ENCODE measurements at places on chromosomes 13 and 19.

GRCh38 chr19:49801966-49802661, 11.0 kb downstream of the FUZ start:
- DNase-seq: peak; percentile 24

- no peak for DNase-seq
These were observed 225.7 kb downstream of the ENOX1 start for GRCh38 chr13:43561081-43561480.

- DNase-seq: no peak
These were observed 66.7 kb downstream of the SIPA1L3 start for GRCh38 chr19:37973666-37974065.

DNA sequence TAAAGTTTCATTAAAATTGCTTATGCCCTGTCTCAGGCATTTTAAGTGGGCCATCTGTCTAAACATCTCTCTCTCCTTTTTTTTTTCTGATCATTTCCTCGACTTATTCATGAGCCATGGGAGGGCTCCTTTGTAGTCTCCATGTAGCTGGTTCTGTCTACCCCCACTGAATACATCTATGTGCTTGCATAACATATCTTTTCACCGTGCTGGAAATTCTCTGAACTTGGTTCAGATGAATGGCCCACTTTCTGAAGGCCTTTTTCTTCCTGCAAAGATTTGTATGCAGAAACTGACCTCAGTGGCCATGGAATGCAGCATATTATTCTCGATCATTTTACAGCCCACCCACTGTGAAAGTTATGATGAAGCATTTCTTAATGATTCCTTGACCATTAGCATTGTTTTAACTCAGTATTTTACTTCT, 225.3 kb downstream of the GGACT start:
- no peak for DNase-seq

DNA sequence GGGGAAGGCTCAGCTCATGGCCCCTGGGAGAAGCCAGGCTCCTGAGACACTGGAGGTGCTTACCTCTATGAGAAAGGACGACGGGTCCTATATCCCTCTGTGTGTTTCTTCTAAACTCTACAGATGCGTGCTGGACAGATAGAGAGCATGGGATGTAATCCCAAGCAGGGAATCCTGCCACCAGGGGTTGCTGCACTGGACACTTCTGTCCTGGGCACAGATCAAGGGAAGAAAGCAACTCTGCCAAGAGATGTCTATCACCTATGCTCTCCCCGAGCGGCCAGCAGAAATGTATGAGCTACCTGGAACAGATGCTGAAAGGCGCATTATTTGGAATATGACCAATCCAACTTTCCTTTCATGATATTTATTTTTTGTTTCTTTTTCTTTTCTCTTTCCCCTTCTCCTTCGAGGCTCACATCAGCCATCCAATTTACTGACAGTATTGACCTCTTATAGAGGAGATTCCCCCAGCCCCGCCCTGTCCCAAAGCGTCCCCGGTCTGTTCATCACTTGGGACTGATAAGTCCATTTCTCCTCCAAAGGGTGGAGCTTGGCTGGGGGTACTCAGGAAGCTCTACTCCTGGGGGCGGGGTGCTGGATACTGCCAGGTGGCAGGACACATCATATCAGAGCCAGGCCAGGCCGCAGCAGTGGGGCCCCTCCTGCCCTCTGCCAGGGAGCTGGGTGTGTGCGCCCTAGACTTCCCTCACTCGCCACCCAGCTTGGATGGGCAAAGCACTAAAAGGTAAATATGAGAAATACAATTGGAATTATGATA, 34.2 kb downstream of the TSHZ3 start:
- DNase-seq: no peak

GRCh38 chr13:92175330-92175729, 776.9 kb downstream of the GPC5 start:
- DNase-seq: peak; percentile 18

DNA sequence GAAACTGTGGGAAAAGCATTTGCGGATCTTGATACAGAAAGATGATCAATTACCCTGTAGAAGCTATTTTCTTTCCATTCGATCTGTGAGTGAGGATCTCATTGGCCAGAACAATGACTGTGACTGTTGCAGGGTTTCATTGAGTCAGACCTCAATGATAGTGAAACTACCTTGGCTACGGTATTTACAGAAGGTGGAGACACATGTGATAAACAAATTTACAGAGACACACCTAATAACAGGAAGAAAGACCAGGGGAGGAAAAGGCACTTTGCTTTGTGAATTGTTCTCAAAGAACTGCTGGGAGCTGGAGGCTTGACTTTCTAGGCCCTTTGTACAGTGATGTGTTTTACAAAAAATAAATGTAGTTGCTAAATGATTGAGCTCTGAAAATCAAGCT, 19.9 kb upstream of the ARGLU1 start:
- no peak for DNase-seq

- no peak for DNase-seq
These were observed 3.5 kb downstream of the CEACAM4 start for GRCh38 chr19:41623360-41623759.

- DNase-seq: no peak
These were observed 13.8 kb upstream of the ZNF724 start for GRCh38 chr19:23263870-23264590.

DNA sequence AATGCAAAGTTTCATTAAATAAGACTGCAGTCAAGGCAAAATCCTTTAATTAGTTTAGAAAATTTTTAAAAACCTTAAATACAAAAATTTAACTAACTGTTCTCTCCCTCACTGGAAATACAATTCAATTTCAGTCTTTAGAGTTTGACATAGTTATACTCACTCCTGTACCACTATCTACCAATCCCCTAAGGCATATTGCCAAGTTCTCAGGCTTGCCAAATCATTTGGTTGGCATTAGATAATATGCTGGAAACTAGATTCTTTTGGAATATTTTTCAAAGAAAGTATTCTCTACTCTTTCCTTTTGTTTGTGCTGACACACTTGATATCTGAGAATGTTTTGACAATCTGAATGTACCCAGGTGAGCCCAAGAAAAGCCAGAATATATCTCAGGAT, 77.2 kb downstream of the TSC22D1 start:
- DNase-seq: no peak

GRCh38 chr19:38617283-38617763, 430 bp downstream of the MAP4K1 start:
- DNase-seq: no peak

DNA sequence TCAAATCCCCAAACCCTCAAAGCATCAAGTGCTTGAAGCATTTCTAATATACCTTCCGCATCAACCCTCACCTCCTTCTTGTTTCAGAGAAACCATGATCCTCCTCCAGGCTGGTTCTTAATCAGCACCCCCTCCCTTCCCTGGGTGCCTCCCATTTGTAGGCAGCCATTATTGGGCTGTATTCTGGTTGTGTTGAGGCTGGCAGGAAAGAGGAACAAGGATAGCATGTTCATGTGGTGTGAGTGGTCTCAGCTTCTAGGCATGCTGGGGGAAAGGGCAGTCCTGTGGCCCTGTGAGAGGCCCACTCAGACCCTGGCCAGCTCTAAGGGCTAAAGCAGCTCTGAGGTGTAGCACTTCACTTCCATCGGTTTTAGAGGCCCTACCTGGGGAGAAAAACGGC, 18.9 kb upstream of the TRIM13 start:
- no peak for DNase-seq

DNA sequence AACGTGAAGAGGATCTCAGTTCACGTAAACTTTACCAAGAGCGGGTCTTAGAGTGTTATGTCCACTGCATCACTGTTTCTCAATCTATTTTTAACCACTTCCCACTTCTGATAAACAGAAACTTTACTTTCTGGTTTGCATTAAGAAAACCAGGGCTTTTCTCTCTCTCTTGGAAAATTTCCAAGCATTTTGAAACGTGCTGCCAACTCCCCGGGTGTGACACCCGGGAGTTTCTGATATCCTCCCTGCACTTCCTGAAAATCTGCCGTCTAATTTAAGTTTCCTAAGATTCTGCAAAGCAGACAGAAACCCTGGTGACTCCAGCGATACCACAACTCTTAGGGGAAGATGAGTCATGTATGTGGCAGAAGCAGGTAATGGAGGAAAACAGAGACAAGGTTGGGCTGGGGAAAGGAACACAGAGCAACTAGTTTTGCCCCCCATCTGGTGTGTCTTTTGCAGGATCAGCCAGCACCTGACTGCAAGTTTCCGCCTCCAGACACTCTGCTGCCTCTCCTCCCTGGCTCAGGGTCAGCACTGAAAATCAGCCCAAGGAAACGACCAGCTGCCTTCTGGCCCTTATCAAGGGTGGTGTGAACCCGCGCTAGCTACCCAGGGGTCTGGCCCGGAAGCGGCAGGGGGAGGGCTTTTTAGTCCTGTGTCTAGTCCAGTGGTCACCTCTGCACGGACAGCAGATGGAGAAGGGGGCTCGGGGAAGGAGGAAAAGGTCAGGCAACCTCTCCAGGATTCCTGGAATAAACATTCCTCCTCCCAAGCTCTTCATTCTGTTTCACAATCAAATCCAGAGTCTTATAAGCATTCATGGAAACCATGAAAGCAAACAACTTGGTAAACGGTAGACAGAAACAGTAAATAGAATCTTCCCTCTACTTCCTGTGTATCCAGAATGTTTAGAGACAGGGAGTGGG, 11.3 kb upstream of the FFAR2 start:
- DNase-seq: no peak

All from NCI-H446 treated with DMSO at 0.1 percent for 48 hours (cell line).